ENCODE measurements at places on chromosomes 6 and 20.

DNA sequence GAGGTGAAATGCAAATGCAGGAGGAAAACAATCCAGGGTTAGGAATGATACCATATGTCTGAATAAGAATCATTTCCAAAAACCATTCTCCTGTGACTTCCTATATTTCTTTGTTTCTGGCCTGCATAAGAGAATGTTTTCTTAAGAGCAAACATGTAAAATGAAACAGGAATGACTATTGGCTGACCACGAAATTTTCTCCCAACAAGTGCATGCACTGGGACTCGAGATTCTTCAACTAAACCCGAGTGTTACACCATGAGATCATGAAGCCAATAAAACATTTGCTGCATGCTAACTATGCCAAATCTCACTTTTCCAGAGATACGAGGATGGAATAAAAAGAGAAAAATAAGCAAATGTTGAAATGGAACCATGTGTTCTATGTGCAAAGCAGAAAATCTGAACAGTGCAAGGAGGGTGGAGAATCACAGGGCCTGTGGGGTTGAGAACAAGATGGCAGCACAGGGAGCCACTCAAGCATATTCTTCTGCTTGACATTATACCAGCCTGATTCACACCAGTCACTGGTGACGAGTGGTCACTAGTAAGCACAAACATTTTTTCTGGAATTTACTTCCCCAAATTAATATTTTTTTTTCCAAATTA, 212.2 kb upstream of the FOXA2 start:
- DNase-seq, result no peak

- no peak for DNase-seq
These were observed 76.5 kb downstream of the GJA10 start for GRCh38 chr6:89970609-89971337.

DNA sequence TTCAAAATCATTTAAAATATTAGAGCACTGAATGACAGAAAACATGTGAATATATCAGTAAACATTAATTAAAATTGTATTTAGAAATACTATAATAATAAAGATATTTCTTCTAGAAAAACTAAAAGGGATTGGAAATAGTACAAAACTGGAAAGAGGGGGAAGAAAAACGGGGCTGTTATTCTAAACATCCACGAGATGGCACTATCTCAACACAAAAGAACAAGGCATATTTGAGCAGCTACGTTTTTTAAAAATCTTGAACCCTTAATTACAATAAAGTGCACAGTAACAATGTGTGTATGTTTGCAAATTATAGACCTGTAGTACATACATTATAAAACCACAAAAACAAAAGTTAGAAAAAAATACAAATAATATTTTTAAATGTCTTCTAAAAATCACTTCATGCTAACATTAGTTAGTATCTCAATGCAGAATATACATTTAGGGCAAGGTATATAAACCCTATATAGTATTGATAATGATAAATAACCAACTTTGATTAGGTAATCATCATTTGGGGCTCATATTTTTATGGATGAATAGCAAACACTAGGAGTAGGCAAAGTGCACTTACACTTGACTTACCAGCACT, 42.5 kb upstream of the PNISR start:
- no peak for DNase-seq

DNA sequence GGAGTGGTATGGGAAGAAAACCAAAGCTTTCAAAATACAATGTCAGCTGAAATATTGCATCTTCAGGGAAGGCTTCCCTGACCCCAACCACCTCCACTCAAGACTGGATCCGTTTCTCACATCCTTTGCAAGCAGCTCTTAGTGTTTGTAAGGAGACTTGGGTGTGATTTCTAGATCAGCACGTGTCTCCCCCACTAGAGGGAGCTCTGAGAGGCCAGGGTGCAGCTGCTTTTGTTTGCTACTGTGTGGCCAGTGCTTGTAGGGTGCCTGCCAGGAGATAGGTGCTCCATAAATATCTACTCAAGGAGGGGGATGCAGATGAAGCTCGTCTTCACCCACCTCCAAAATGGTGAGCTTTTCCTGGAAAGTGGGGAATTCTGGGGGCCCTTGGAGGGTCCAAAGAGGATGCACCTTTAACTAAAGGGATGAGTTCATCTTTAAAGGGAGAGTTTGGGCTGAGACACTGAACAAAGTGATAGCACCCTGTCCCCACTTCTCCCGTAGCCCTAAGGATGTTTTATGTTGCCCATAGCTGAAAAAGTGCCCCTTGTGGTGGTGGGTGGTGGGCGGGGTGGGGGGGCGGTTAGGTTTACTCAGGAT, 52.6 kb upstream of the MAFB start:
- peak; percentile 4 for DNase-seq

GRCh38 chr20:653590-654416, 803 bp upstream of the SRXN1 start:
- no peak for DNase-seq

GRCh38 chr6:69294407-69294806, 502.4 kb downstream of the LMBRD1 start:
- DNase-seq, result no peak

DNA sequence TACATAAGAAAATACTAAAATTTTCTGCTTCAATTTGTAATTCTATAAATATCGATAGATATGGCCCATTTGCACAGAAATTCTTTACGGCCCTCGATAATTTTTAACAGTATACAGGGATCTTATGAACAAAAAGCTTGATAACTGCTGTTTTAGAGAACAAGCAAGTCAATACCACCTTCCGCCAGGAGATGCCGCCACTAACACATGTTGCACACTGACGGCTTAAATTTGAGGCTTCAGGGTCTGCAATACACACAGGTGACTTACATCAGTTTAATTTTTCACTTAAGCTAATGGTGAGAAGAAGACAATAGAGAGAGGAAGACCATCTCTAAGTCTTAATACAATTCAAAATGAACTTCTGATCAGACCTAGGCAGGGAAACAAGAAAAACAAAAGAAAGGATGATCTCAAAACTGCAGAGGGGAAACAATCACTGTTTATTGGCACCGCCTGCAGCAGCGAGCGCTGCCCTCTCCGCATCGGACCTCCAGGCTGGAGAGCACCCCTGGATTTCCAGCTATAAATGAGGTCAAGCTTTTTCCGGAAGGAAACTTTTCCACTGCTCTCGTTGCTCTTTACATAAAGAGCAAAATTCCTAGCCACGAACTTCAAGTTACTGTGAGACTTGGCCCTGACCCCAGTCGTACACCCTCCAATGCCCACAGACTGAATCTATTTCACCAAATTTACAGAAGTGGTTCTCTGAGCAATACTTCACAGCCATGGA, 53.9 kb downstream of the OTOR start:
- DNase-seq, result peak; percentile 39

DNA sequence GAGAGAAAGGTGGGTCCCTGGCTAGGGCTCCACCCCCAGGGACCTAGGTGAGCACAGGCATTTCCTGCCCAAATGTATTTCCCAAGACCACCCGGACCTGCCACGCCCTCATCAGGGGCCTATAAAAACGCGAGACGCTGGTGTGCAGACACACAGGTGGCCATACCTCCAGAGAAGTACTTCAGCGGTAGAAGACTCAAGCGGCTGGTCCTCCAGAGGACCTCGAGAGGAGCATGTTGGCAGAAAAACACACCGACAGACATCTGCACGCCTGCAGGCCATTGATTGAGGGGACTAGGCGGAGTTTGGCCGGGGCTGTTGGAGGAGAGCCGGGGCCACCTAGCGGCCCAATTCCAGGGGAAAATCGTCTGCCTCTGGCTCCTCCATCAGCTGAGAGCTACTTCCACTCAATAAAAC, 695.8 kb upstream of the MMS22L start:
- DNase-seq, result no peak

GRCh38 chr6:161186173-161186769, 87.6 kb downstream of the AGPAT4 start:
- no peak for DNase-seq

- DNase-seq, result no peak
These were observed 88.9 kb upstream of the FOXQ1 start for GRCh38 chr6:1222728-1223595.

- DNase-seq, result peak; percentile 44
These were observed 611 bp upstream of the RAB22A start for GRCh38 chr20:58308680-58309527.

DNA sequence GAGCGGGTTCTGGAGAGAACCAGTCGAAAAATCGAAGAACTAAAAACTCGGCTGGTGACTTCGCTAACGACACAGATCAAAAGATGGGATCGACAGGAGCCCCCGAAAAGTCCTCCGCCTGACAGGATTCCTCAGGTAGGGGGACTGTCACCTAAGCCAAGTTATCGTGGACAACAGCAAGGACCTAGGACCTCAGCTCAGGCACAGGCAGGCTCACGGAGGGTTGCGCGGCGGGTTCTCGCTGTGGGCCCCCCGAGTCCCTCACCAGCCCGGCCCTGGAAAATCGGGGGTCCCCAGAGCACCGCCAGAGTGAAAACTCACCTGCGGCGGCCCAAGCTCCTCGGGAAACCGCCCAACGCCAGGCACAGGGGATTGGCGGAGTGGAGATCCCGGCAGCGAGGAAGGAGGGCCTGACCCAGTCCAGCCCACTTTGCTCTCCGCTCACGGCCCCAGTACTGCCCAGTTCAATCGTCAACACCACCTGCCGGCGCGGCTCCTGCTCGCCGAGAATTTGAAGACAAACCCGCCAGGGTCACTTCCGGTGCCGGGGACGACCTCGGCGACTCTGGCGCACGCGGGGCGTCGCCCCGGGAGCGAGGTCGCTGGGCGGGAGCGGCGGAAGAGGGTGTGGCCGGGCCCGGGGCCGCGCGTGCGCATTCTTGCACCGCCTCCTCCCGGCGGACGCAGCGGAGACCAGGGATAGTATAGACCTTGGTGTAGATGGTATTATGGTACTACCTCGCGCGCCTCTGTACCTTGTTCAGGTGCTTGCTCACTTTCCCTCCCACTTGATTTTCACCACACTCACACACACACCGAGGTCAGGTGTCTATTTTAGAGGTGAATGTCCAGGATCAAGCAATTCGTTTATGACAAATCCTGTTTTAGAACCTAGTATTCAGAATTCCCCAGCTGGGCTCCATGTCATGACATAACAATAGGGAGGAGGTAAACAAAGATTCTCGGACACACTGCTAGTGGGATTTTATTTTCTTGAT, at the start of gene KATNA1:
KATNA1 (minus strand) TSS at position 567 of the 998 bp plus-strand sequence. CDS start 10,167 bp downstream, outside the sequence.
- peak; percentile 75 for DNase-seq

DNA sequence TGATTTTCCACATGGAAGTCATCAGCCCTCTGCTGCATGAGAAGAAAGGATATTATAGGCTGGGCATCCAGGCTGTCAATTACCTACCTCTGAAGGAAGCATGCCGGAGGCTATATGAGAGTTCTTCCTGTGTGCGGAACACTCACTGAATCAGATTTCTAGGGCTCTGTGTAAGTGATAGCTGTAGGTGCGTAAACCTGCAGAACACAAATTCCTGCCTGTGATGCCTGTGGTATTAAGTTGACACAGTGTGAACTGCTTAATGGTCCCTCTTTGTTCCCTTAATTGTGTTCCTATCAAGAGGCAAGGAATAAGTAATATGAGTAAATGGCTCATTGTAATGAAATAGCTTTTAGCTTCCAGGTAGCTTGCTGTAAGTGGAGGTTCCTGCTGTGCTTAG, 103.3 kb downstream of the ANKS1A start:
- DNase-seq, result no peak

DNA sequence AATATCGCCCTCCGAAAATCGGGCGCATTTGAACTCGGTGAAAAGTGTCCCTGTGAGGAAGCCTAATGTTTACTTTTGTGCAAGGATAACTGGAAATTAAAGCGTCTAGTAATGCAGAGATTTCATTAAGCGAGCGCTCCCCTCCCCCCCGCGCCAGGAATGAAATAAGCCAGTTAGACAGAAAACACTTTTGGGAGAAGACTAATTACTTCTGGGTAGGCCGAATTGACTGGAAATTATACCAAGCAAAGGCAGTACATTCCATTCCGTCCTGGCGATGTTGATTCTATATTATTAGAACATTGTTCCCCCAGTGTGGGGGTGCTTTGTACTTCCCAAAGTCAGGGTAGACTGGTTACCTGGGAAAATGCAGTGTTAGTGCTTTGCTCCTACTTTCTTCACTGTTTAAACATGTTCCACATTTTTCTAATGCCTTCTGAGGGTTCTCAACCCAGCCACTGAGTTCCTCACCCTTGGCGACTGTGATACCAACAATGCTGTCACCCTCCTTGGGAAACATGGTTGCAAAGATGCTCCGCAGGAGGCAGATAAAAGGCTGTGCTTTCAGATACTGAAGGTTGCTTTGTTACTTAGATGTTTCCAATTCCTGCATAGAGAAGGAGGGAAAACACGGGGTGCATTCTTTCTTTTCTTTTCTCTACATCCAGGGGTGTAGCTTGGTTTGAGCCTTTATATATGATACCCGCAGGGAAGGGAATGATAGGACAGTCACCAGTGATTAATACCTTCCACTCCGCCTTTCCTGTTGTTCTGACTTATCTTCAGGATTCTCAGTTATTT, 2.6 kb downstream of the GJA1 start:
- DNase-seq, result no peak

DNA sequence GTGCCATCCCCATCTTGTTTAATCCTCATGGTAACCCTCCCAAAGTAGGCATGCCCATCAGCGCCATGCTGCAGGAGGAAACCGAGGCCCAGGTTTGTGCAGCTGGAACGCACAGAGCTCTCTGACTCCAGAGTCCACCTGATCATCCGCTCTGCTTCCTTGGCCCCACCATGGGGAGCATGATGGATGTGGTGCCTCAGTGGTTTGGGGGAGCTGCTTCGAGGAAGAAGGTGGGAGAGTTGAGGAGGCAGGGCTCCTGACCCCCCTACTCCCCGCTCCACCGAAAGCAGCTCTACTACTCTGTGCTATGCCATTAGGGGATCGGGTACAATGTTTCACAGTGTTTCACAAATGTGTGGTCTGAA, 52.2 kb downstream of the TGM2 start:
- no peak for DNase-seq

DNA sequence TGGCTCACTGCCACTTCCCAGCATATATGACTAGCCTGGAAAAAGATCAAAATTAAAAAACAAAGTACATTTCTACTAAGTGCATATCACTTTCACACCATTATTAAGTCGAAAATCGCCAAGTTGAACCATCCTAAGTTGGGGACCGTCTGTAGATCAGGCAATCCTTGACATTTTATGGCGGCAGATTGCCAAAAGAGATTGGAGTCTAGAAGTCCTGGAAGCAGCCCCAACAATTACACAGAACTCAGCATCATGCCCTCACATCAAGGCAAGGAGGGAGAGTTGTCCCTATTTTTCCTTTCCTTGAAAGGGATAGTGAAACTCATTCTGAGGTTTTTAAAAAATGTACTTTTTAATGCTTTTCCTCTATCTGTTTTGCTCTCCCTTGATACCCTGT, 30.7 kb downstream of the SLC22A3 start:
- no peak for DNase-seq

GRCh38 chr20:49750611-49751396, 37.1 kb upstream of the B4GALT5 start:
- no peak for DNase-seq

Data from activated CD4-positive, alpha-beta T cell treated with anti-CD3 and anti-CD28 coated beads, Interleukin-2, amount 50 U/mL, for 4 hours (primary cell).